Body of pancreas (tissue), 4 donors: ENCODE measurements at places on chromosomes 6 and 20. TPM values are rescaled to one million over a fixed set of nuclear protein-coding genes. Genes with fewer than 3 reads are reported as not detected.

The XPO5 gene
- 16.8 TPM for total RNA-seq

The TFAP2C gene
- 2.3 TPM for total RNA-seq

GRCh38 chr6:108576709-108577108 lies 16.0 kb downstream of the FOXO3 start:
- DNase-seq: no peak

- DNase-seq: no peak
These were observed 202.3 kb upstream of the GGTLC1 start for GRCh38 chr20:24190905-24191304.

GRCh38 chr20:13778827-13779226 lies 5.9 kb downstream of the ESF1 start:
- DNase-seq: no peak

DNA sequence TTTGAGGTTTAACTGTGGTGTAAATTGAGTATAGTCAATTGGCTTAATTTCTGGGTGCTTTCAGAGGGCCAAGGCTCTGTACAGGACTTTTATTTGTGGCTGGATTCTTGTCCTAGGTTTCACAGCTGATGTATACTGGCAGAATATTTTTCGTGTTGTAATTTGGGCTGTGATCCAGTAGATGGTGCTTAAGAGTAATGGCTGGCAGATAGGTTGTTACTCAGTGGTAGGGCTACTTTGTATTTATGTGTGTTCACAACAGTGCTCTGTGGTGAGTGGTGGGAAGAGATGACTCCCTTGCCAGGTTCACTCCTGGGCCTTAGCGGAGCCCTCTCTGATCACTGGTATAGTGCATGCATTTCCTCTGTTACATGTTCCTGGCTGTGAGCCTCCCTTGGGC lies 34.5 kb upstream of the FERMT1 start:
- DNase-seq: no peak

- peak; percentile 80 for DNase-seq
These were observed at the start of gene GMEB2 for GRCh38 chr20:63626424-63627128. TSS of gene GMEB2 (minus strand) at chr20:63627101. CDS start at chr20:63619397, 7,704 bp downstream.

- no peak for DNase-seq
These were observed 24.3 kb upstream of the LRFN2 start for GRCh38 chr6:40611434-40611833.

DNA sequence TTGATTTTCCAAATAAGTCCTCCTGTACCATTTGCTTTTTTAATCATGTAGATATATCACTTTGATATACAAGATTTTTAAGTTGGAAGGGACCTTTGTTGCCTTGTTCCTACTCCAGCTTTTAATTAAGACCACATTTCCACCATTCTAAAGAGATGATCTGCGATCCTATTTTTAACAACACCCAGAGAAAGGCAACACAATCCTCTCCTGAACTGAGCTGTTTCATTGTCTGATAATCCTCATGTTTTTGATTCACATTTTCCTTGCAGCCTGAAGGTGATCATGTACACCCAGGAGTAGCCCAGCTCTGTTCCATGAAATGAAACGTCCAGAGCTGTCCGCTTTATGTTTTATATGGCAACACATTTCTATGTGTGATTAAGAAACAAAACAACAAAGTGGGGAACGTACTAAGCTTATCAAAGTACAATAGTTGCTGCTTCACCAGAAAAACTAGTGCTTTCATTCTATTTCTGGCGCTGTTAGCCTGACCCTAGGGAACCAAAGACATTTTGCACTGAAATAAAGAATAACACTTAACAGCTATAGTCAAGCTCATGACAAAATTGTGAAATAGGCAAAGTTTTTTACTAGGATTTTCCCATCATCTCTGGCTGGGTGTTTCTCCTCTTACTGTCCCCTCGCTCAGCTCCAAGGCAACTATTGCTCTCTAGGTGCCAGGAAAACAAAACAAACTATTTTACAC lies 22.6 kb upstream of the TRAF3IP2 start:
- no peak for DNase-seq
